ENCODE measurements at places on chromosomes 3 and 15.

- no peak for DNase-seq
Observed at GRCh38 chr15:35047528-35047927, 37.6 kb downstream of the NANOGP8 start.

GRCh38 chr15:60444289-60444912 is 34.5 kb downstream of the ICE2 start:
- no peak for DNase-seq

DNA sequence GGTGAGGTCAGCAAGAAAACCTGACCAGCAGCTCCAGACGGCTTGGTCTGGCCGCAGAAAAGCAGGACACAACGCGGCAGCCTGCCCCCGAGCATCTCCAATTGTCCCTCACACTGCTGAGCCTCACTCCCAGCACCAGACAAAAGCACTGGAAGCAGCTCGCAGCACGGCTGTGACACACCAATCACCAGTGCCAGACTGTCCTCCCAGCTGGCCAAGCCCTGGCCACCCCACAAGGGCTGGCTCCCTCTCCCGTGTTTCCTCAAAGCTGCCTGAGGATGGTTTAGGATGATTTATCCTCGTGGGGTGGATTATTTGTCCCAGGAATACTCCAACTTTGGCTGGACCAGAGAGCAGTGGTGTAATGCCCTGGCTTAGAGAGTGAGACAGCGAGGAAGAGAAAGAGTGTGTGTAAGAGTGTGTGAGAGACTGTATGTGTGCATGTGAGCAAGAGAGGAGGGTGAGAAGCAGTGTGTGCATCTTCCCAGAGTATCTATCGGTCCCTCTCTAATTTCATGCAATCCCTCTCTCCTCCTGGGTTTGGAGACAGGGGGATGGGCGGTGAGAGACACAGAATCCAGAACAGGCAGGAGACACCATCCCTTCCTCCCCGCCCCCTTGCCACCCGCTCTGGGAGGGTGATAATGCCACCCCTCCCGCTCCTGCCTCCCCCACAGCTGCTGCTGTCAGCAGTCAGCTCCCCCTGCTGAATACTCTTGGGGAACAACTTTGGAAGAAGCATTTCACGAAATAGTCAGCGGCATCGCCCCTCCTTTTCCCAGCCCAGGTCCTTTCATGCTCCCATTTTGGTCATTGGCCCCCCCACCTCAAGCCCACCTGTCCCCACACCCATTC is 34.2 kb downstream of the SEMA5B start:
- DNase-seq = no peak

- DNase-seq = no peak
Observed at GRCh38 chr3:13500133-13500885, 20.2 kb downstream of the HDAC11 start.

DNA sequence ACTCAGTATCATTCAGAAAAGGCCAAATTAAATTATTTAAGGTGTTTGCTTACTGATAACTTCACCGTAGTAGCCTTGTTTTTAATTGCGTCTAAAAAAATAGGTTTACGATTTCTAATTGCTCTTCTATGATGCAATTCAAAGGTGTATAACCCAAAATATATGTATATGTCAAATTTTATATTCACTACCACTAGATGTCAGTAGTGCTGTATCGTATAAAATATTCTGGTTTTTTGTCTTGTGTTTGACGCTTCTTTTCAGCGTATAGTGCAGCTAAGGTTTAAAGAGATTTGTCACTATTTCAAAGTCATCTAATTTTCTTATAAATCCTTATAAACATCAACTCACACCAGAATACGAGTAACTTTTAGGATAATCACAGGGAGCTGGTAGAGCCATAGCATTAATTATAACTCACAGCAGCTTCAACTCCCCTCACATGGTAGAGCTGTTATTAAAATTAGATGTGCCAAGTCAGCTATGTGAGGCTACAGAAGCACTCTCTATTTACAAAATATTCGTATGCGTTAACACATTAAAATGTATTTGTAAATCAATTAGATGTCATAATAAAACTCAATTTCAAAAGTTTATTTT is 3.5 kb downstream of the PFN2 start:
- DNase-seq = peak; percentile 64

DNA sequence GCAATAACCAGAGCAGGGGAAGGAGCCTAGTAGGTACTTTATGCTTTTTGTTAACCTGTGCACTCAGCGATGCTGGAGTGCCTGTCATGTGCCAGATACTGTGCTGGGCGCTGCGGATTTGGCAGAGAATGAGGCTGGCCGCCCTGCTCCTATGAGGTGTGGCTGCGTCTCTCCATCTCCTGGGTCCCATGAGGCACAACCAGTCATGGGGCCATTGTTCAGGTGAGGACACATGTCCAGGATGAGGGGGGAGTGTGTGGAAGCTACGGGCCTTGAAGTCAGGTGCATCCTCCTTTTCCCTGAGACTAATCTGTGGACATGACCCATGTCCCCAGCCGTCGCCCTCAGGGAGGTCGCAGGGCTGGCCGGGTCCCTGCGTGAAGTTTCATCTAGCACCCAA is 963 bp upstream of the TXNRD3 start:
- no peak for DNase-seq

DNA sequence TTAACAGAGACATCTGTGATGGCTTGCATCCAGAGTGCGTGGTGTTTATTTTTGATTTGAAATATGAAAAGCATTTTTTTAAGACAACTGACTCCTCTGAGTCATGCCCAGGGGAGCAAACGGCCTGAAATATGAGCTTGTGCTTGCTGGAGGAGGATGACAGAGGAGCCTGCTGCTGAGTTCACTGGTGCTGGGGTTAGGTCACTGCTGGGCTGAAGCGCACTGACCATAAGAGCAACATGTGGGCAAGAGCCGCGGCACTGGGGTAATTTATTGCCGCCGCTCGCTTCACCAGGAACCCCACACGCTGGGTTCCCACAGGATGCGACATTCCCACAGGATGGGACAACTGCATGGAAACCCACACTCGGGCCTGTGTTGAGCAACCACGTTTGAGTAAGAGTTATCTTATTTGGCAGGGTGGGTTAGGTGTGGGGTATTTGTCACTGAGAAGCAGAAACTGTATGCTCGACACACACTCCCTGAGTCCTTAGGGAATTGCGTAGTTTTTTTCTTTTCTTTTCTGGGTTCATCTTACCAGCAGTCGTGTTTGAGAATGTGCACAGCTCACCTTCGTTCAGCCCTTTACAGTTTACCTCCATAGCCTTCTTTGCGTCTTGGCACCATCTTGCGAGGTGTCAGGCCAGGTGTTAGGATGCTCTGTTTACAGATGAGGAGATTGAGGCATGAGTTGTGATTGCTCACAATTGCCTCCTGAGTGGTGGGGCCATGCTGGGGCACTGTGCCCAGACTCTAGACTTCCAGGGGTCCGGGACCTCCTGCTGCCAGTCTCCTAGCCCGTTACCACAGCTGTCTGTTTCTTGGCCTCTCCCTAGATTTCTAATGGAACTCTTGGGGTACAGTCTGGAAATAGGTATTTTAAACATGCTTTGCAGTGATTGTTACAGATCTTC is 60.4 kb downstream of the SMAD3 start:
- no peak for DNase-seq

GRCh38 chr3:181622365-181622764 is 89.4 kb upstream of the SOX2 start:
- peak; percentile 49 for DNase-seq

- peak; percentile 48 for DNase-seq
Observed at GRCh38 chr15:52295421-52296001, at the start of gene MYO5C. TSS of gene MYO5C (minus strand) at chr15:52295804. CDS start at chr15:52295636, 168 bp downstream.

DNA sequence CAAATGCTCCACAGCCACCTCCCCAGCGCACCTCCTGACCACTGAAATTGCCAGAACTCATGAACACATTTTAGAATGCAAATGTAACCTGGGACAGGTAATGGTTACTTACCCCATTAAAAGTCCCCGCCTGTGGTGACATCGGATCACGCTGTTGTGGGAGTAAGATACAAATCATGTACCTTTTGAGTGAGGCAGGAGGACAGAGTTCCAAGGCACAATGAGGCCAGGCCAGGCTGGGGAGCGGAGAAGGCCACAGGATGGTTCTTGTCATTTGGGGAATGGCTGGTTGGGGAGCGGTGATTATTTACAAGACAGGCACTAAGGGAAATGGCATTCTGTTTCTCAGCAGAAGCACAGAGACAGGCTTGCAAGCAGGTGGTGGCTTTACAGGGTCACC is 490.0 kb downstream of the EDEM1 start:
- no peak for DNase-seq

DNA sequence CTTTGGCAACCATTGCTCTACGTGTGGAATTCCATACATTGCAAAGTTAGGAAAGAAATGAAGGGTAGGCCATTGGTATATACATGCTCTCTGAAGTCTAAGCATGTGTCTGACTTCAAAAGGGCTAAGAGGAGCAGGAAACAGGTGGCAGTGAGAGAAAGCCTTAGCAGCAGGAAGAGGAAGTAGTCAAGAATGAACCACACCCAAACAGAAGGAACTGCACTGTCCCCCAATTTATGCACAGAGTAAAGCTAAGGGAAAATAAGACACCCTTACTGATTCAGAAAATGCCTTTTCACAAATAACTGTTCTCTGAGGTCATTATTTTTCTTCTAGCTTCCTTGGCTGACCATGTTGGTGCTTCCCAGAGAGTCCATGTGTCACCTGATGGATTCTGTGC is 575.4 kb downstream of the NTRK3 start:
- peak; percentile 17 for DNase-seq

- no peak for DNase-seq
Observed at GRCh38 chr15:98628216-98628615, 20.1 kb upstream of the IGF1R start.

GRCh38 chr3:62755285-62755684 is 119.9 kb downstream of the CADPS start:
- DNase-seq = no peak

DNA sequence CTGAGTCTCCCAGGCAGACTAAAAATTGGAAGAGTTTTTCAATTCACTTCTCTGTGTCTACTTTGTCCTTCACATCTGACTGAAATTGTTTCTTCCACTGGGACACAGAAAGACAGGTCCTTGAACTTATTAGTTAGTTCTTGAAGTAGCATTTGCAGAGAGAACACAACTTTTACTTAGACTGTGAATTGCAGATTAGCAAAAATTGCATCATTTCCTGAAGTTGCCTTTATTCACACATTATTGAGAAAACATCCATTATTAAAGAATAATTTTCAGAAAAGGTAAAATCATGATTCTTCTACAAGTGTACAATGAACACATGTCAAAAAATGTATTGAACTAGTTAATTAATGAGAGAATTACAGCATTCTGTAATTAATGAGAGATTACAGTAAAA is 1.4 kb upstream of the COMMD2 start:
- no peak for DNase-seq

- no peak for DNase-seq
Observed at GRCh38 chr3:111846717-111847116, 12.3 kb upstream of the PHLDB2 start.

Data from MM.1S (cell line).